ENCODE measurements at places on chromosomes 13 and 19. TPM values are rescaled to one million over a fixed set of nuclear protein-coding genes. Genes with fewer than 3 reads are reported as not detected.

DNA sequence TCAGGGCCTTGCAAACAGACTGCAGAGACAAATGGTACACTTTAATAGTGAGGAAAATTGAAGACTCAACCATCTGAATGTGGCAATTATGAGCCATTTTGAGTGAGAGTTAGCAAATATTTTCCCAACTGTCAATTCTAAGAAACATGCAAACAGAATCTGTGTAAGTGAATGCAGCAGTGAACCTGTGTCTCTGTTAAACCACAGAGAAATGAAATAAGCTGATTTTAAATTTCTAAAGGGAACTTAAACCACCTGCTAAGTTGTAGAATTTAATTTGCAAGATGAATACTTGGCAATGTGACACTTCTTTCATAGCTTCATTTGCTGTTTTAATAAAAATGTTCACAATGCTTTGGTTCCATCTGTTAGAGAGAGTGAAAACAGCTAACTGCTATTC lies 42.0 kb upstream of the TDRD3 start:
- DNase-seq: no peak

- DNase-seq: peak; percentile 52
Measured at GRCh38 chr19:45442778-45443461, 19.2 kb upstream of the ERCC1 start.

Gene PSG2
- not detected for total RNA-seq

Gene EFNB2
- 46.8 TPM for total RNA-seq

DNA sequence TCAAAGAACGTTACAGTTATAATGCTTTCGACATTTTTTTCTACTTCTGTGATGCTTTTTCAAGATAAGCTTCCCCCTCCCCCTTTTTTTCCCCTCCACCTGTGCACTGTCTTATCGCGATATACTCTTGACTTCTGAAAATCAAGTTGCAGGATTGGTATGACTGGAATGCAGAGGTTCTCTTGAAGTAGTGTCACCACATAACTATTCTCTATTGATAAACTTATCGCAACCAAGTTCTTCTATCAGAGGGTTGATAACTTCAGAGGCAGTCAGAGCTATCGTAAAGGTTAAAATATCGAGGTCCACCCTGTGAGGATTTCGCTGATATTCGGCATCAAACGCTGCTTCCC lies 820 bp downstream of the EID2 start:
- DNase-seq: no peak
